Sigmoid colon (tissue), 7 donors: ENCODE measurements at places on chromosomes 13 and 19. TPM values are rescaled to one million over a fixed set of nuclear protein-coding genes. Genes with fewer than 3 reads are reported as not detected.

Gene RASIP1
- polyA plus RNA-seq, result 0.69 TPM

Gene STXBP2
- polyA plus RNA-seq, result 117 TPM

Gene FOSB
- 11.0 TPM for polyA plus RNA-seq

Gene IGLON5
- polyA plus RNA-seq, result not detected

Gene MAP3K10
- polyA plus RNA-seq, result 4.2 TPM

Gene LMTK3
- 1.7 TPM for polyA plus RNA-seq

Gene NUMBL
- polyA plus RNA-seq, result 13.7 TPM

DNA sequence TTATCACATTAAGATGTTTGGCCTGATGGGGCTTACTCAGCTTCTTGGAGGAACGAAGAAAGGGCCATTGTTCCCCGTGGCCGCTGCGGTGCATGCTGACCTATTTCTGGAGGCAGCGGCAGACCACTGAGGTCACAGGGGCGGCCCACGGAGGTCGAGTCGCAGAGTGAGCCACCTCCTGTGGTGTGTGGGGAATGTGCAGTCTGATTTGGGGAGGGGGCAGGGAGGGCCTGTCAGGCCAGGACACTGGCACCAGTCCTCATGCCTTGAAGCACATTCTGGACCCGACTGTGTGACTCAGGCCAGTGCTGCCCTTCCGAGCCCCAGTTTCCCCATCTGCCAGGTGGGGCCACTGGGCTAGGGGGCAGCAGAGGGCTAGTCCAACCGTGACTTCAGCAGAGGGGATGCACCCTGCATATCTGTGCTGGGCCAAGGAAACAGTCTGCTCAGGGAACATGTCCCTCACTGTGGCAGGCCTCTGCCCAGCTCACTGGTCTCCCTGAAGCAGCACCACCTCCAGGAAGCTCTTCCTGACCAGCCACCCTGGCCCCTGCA, 6.3 kb downstream of the SLC7A10 start:
- no peaks in the 10 kb centered on the region for H3K4me1 ChIP-seq
- H3K27ac ChIP-seq, result no peak overlapping the region
- DNase-seq, result no peak
- peaks cover 36% of the 10 kb centered on the region for H3K27me3 ChIP-seq

- H3K27me3 ChIP-seq, result peaks cover 65% of the 10 kb centered on the region
- no peak within 1 kb of the TSS for H3K27ac ChIP-seq
- peaks cover 7% of the 10 kb centered on the region for H3K36me3 ChIP-seq
- peak; percentile 71 for DNase-seq
- peaks cover 41% of the 10 kb centered on the region for H3K4me1 ChIP-seq
- peak within 1 kb of the TSS; percentile 16 for H3K4me3 ChIP-seq
Observed at GRCh38 chr19:48393559-48394330, at the start of gene GRIN2D. Gene GRIN2D (plus strand): TSS chr19:48393668. CDS start chr19:48398393, 4,725 bp downstream.

- H3K4me1 ChIP-seq, result no peaks in the 10 kb centered on the region
- peak overlapping the region; percentile 40 for H3K4me3 ChIP-seq
- no peak for DNase-seq
- peaks cover 60% of the 10 kb centered on the region for H3K27me3 ChIP-seq
- H3K27ac ChIP-seq, result peak overlapping the region; percentile 21
- H3K36me3 ChIP-seq, result no peaks in the 10 kb centered on the region
Observed at GRCh38 chr19:45972081-45972946, 1.4 kb downstream of the NOVA2 start.

DNA sequence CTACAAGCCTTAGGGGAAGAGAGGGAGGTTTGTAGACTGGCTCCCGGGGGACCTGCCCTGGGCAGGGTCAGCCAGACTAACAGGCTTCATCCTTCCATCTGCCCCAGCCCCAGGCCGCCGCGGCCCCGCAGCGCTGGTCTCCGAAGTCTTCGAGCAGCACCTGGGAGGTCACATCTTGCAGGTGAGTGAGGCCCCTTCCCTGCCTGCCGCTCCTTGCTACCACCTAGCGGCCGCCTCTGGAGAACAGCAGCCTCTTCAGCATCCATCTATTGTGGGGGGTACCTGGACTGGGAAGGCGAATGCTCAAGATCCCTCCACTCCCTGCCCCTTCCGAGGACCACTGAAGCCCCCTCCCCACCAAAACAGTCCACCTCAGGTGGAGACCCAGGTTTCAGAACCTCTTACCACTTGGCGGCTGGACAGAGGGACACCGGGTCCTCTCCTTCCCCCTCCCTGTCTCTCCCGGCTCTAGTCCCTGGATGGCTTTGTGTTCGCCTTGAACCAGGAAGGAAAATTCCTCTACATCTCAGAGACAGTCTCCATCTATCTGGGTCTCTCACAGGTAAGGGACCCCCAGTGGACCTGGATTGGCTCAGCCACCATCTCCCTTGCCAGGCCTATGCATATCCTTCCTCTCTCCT, 12.7 kb downstream of the NPAS1 start:
- H3K4me1 ChIP-seq, result peaks cover 7% of the 10 kb centered on the region
- H3K4me3 ChIP-seq, result no peak overlapping the region
- peaks cover 58% of the 10 kb centered on the region for H3K27me3 ChIP-seq

DNA sequence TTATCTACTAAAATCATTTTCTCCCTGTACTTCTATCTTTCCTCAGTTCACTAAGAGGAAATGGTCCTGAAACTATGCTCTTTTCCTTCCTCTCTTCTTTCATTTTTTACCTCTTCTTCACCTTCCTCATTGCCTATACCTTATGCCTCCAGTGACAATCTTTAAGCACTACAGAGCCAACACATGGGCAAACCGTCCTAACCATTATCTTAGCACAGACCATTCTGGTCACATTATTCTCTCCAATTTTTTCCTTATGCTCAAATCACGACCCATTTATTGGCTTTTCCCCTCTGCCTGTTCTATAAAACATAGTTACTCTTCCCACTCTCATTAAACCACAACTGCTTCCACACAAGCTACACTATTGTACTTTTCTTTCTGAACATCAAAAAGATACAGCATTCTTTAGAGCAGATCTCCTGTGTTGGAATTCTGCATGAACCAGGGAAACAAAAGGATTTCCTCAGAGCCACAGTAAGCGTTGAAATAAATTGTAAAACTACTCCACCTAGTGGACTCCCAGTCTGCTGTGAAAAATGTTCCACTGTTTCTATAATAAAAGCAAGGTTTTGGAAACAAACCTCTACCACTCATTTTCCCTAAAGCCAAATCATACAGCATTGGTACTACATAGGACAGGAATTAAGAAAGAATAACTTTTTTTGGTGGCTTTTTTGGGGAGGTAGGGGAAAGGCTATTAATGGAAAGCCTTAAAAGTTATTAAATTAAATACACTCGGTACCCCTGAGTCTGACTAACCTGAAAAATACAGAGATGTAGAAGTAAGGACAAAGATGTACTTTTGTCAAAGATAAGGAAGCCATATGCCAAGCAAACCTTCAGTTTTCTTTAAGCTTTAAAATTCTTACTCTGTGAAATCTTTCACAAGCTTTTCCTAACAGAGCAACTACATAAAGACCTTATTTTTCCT, 19.5 kb downstream of the NUFIP1 start:
- H3K4me3 ChIP-seq, result no peak overlapping the region
- no peaks in the 10 kb centered on the region for H3K27me3 ChIP-seq
- no peaks in the 10 kb centered on the region for H3K4me1 ChIP-seq

- H3K27ac ChIP-seq, result no peak overlapping the region
- DNase-seq, result no peak
- H3K4me3 ChIP-seq, result no peak overlapping the region
- no peaks in the 10 kb centered on the region for H3K36me3 ChIP-seq
- H3K4me1 ChIP-seq, result no peaks in the 10 kb centered on the region
Observed at GRCh38 chr13:26017932-26018665, 33.7 kb downstream of the SHISA2 start.

- peak overlapping the region; percentile 45 for H3K4me3 ChIP-seq
- no peaks in the 10 kb centered on the region for H3K36me3 ChIP-seq
- no peaks in the 10 kb centered on the region for H3K27me3 ChIP-seq
- H3K4me1 ChIP-seq, result no peaks in the 10 kb centered on the region
- H3K27ac ChIP-seq, result peak overlapping the region; percentile 80
Observed at GRCh38 chr19:52992109-52993004, 21.4 kb upstream of the ERVV-1 start.

DNA sequence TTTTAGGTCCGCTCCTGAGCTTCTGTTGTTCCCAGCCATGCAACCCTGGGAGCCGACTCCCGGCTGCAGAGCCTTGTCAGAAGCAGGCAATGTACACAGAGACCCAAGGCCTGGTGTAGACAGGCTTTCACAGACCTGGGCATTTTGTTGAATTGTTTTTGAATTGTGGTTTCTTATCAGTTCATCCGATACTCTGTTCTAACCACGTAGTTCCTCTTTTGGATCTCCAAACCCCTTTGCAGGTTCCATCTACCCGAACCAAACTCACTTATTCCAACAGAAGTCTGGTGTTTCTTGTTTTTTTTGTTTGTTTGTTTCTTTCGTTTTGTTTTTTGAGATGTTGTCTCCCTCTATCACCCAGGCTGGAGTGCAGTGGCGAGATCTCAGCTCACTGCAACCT, 6.3 kb upstream of the NLRP2 start:
- no peaks in the 10 kb centered on the region for H3K36me3 ChIP-seq
- no peaks in the 10 kb centered on the region for H3K4me1 ChIP-seq

GRCh38 chr13:65803530-65804392, 1426.4 kb downstream of the PCDH9 start:
- no peaks in the 10 kb centered on the region for H3K27me3 ChIP-seq
- H3K27ac ChIP-seq, result no peak overlapping the region
- no peaks in the 10 kb centered on the region for H3K36me3 ChIP-seq
- no peak overlapping the region for H3K4me3 ChIP-seq

GRCh38 chr13:46211116-46211482, 629 bp upstream of the LRRC63 start:
- H3K4me3 ChIP-seq, result peak overlapping the region; percentile 48
- no peaks in the 10 kb centered on the region for H3K4me1 ChIP-seq
- no peak for DNase-seq
